ENCODE measurements at places on chromosomes 4 and X. TPM values are rescaled to one million over a fixed set of nuclear protein-coding genes. Genes with fewer than 3 reads are reported as not detected.

GRCh38 chr4:95186666-95187065, 362.1 kb downstream of the UNC5C start:
- DNase-seq = no peak

The GPAT3 gene
- 21.0 TPM for total RNA-seq

The C4orf54 gene
- not detected for total RNA-seq

DNA sequence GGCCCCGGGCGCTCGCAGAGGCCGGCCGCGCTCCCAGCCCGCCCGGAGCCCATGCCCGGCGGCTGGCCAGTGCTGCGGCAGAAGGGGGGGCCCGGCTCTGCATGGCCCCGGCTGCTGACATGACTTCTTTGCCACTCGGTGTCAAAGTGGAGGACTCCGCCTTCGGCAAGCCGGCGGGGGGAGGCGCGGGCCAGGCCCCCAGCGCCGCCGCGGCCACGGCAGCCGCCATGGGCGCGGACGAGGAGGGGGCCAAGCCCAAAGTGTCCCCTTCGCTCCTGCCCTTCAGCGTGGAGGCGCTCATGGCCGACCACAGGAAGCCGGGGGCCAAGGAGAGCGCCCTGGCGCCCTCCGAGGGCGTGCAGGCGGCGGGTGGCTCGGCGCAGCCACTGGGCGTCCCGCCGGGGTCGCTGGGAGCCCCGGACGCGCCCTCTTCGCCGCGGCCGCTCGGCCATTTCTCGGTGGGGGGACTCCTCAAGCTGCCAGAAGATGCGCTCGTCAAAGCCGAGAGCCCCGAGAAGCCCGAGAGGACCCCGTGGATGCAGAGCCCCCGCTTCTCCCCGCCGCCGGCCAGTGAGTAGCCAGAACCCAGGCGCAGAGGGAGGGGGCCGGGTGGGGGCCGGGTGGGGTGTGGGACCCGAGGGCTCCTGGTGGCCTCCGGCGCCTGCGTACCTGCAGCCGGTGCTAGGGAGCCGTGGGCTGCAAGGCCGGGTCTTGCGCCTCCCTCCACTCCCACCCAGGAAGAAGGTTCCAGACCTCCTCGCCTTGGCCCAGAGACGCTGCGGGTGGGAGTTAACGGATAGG, 534 bp downstream of the MSX1 start:
- no peak for DNase-seq

The GAB3 gene
- total RNA-seq = 11.9 TPM

The SHROOM4 gene
- total RNA-seq = 54.7 TPM

The RAB40A gene
- not detected for total RNA-seq

GRCh38 chr4:83855044-83855443, 319.1 kb downstream of the GPAT3 start:
- DNase-seq = no peak

The RNF150 gene
- 17.0 TPM for total RNA-seq

- DNase-seq = no peak
Observed at GRCh38 chrX:129116676-129117470, 406.4 kb downstream of the SMARCA1 start.

The CENPVL2 gene
- not detected for total RNA-seq

- DNase-seq = no peak
Observed at GRCh38 chr4:7699031-7699430, 240.6 kb downstream of the AFAP1 start.

- DNase-seq = no peak
Observed at GRCh38 chrX:133916984-133917722, 68.2 kb downstream of the GPC3 start.

DNA sequence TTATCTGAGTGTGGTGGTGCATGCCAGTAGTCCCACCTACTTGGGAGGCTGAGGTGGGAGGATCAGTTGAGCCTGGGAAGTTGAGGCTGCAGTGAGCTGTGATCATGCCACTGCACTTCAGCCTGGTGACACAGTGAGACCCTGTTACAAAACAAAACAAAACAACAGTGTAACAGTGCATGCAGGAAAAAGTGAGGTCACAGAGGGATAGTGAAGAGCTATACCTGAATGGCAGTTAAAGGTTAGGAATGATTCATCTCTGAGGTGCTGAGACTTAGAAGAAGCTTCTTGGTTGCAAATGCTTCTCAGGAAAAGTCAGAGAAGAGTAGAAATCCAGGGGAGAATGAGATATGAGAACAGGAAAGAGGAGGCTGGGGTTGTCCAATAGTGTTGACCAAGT, 178.7 kb downstream of the FRAS1 start:
- DNase-seq = no peak

DNA sequence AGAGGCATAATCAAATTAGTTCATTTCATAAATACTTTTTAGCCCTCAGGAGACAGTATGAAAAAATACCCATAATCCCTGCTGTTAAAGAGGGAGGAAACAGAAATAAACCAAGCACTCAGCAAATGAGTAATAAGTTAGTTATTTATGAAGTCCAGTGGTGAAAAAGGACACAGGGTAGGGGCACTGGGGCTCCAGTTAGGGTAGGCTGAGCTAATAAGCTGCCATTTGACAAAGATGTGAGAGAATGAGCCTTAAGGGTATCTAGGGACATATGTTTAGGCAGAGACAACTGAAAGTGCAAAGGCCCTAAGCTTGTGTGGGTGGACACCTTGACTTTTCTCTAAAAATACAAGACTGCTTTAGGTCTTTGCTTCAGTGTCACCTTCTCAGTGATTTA, 94.4 kb downstream of the IL15 start:
- DNase-seq = no peak

GRCh38 chr4:13201241-13201640, 282.9 kb downstream of the RAB28 start:
- no peak for DNase-seq

The CFP gene
- 53.9 TPM for total RNA-seq

- DNase-seq = no peak
Observed at GRCh38 chr4:186932196-186932595, 208.5 kb upstream of the FAT1 start.

GRCh38 chr4:41887821-41888686, 47.2 kb upstream of the TMEM33 start:
- DNase-seq = no peak

The COL25A1 gene
- 21.3 TPM for total RNA-seq

The PPP2R2C gene
- 0.38 TPM for total RNA-seq

- no peak for DNase-seq
Observed at GRCh38 chr4:1568855-1569460, 115.2 kb downstream of the FAM53A start.

Data from omental fat pad (tissue), 4 donors.